ENCODE measurements at places on chromosomes 7 and 10.

DNA sequence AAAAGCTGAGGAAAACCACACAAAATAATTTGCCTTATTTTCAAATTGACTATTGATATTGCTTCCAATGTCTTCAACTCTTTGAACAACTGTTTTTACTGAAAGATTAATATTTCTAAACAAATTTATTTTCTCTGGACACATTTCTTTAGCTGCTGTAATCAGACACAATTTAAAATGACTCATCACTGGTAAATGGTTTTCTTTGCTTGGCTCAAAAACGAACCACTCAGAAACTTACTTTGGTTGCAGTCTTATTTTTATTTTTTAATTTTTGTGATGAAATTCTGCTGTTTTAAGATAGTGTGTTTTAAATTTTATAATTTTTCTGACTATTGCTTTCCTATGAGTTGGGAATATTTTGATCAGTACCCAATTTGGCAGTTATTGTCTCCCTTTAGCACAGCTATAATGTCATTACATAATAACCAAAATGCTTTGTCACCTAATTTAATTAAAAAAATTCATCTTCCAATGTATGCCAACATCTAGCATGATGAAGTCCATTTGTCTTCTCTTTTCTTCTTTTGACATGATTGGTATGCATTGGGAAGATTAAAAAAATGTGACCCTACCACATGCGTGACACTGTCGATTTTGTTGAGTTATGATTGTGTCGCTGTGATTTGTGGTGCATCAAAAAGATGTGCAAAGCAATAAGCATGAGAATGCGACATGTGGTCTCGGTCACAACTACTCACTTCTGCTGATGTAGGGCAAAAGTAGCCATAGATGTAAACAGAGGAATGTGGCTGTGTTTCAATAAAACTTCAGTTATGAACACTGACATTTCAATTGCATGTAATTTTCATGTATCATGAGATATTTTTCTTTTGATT lies 222.3 kb downstream of the SUGCT start:
- DNase-seq, result no peak

DNA sequence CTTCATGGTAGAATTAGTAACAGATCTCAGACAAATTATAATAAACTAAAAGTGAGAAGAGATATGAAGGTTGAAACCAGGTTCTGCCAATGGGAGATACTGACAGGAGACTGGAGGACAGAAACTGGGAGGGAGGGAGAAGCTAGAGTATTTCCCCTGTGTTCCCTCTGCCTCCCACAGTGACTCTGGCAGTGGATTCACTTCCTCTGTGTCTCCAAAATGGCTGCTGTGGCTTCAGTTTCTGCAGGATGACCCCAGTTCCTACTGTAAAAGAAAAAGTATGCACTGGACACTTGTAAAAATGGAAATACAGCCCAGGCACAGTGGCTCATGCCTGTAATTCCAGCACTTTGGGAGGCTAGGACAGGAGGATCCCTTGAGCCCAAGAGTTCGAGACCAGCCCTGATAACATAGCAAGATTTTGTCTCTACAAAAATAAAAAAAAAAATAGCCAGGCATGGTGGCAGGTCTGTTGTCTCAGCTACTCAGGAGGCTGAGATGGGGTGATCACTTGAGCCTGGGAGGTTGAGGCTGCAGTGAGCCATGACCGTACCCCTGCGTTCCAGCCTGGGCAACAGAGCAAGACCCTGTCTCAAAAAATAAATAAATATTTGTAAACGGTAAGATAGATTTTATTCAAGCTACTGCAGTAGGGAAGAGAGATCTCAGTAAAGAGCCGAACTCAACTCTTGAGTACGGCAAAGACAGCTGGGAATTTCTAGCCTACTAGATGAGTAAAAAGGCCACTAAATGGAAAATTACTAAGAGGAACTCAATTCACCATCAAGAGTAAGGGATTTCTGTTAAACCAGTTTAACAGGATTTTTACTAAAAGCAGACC lies 156.6 kb upstream of the TRIM24 start:
- DNase-seq, result no peak

DNA sequence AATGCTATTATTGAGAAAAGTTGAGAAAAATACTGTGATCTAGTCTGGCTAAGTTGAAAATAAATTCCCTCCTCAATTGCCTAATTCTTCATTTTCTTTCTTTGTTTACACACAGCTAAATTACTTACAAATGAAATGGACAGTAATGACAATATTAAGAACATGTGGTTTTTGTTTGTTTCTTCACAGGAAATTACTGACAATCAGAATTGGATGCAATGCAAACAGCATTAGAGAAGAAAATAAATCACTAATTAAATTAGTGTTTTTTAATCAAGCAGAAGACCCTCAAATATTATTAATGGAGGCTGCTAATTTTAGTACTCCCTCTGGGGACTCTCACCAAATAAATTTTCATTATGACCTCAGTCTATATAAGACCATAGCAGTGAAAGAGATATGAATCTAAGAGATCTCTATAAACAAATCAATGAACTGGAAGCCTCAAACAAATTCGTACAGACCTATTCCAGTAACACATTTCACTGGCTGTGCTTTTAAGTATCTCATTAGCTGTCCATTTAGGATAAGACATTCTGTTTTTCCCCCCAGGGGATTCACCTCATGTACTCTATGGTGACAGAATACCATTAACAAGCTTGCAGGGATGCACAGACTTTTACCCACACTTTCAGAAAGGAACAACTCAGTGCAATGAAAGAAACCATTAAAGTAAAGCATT lies 202.0 kb upstream of the DGKB start:
- DNase-seq, result no peak

DNA sequence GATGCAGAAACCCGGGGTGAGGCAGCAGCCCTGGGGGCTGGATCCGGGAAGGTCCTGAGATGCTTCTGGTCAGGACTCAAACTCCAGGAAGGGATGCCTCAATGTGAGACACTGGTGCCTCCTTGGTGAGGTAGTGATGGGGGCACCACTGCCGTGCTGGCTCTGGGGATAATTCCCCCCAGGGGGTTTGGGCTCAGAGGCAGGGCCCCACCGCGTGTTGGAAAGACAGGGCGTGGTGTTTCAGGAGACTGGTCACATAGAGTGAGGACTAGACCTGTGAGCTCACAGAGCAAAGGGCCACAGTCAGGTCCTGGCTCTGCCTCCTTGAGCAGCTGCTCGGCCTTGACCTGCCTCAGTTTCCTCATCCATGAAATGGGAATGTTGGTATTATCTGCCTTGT lies 361.9 kb downstream of the GLRX3 start:
- no peak for DNase-seq

DNA sequence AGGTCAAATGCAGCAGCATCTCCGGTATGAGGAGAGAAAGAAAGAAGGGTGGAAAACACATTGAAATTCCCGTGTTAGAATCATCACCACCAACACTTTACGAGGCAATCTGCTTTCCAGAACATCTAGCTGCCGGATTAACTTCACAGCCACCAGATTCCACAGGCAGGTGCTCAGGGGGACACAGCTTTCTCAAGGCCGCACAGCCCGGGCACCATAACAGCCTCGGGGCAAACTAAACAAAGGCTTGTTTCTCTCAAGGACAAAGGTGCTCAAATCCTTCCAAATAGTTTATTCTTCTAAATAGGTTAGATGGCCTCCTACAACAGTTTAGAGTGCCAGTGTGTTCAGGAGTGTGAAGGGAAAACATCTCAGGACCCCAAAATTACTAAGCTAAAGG lies 156.3 kb downstream of the DIP2C start:
- no peak for DNase-seq

GRCh38 chr10:19638182-19638895 lies 177.9 kb upstream of the PLXDC2 start:
- no peak for DNase-seq

GRCh38 chr10:95675403-95676116 lies 18.2 kb downstream of the TCTN3 start:
- no peak for DNase-seq

DNA sequence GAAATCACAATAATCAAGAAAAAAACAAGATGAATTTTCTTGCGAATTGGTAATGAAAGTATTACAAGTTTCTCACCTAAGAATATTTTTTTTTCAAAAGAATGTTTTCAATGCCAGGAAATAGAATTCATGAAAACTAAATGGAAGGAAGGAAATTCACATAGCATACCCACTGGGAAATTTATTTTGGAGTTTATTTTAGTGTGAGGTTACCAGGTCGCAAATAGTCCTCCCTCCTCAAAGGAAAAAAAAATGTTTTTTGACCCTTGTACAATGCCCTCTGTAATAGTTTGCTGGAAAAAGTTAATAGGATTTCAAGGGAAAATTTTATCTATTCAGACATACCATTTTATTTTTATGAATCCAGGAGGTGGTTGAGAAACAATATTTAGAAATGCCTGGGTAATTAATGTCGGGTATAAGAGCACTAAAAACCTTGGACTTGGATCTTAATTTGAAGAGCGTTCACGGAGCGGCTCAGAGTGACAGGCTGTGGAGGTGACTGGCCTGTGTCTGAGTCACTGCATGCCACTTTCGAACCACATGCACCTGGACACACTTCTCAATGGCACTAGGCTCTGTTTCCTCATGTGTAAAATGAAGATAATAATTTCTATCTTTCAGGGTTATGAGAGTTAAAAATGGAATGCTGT lies 28.2 kb downstream of the CUBN start:
- no peak for DNase-seq

GRCh38 chr7:150451097-150451793 lies 815 bp downstream of the GIMAP8 start:
- no peak for DNase-seq

- no peak for DNase-seq
Observed at GRCh38 chr7:110779339-110779738, 311.6 kb upstream of the LRRN3 start.

- DNase-seq, result no peak
Observed at GRCh38 chr10:87092376-87092860, 2.2 kb downstream of the GLUD1 start.
